ENCODE measurements at places on chromosomes 4 and X.
A peak's percentile ranks its signal among the peaks of the same experiment; 100 is the strongest.

GRCh38 chrX:63929608-63930007 lies 144.6 kb upstream of the ARHGEF9 start:
- no peak for DNase-seq

- no peak for DNase-seq
Observed at GRCh38 chr4:96473246-96473645, 633.4 kb downstream of the PDHA2 start.

GRCh38 chr4:169102026-169102425 lies 92.0 kb upstream of the CBR4 start:
- DNase-seq, result no peak

DNA sequence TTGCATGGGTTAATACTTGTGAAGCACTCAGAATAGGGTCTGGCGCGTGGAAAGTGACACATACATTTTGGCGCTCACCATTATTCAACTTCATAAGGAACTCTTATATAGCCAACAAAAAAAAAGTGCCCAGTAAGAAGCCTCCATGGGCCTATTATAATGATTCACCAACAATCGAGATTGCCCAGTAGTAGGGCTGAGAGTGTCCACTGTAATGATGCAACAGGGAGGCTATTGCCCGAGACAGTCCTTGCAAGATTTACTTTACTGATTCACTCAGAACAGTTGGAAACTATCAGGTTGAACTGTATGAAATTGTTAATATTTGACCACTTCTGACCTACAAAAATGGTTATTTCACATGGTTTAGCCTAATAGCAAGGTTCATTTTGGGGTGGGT lies 86.0 kb downstream of the PJA1 start:
- no peak for DNase-seq

DNA sequence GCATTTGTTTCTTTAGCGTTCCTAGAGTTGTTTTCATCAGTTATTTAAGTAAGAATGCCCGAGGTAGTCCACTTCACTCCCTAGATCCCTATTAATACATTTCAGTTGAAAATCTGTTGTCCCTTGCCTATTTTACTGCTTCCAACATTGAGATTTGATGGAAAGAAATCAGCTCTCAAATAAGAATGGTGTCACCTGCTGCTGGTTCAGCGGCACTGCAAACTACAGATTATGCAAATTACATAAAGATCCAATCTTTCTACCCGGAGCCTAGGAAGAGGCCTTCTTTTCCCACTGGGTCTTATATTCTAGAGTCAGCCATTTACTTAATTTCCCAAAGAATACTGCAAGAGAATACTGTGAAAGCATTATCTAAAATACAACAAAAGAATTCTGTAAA lies 597.6 kb upstream of the MAGEB2 start:
- no peak for DNase-seq

- no peak for DNase-seq
Observed at GRCh38 chrX:71321731-71322130, 20.2 kb downstream of the ITGB1BP2 start.

- no peak for DNase-seq
Observed at GRCh38 chrX:72395237-72395636, 89.5 kb upstream of the CITED1 start.

DNA sequence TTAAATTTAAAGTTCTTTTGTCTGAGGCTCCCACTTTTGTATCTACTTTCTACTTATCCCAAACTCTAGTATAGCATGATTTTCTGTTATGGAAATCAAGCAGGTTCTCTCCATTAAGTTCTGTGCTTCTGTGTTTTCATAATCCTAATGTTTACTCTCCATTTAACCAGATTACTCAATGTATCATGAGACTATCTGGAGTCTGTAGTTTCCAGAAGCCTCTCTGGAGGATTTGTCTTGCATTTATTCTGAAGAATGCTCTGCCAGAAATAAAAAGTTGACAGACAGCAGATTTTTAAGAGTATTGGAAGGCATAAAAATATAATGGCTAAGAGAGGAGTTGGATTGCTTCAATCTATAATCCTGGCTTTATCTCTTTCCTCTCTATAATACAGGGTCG lies 39.2 kb upstream of the PLS3 start:
- no peak for DNase-seq

DNA sequence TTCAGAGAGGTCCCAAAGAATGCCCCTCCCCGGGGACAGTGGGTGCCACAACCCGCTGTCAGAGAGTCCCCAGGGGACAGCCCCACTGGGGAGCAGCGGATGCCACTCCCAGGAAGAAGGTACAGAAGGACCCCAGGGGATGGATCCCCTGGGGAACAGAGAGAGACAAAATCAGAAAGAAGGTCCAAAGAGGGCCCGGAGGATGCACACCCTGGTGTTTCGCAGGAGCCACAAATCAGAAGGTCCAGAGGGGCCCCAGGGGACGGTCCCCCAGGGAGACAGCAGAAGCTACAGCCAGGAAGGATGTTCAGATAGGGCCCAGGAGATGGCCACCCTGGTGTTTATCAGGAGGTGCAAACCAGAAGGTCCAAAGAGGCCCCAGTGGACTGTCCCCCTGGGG lies 1.4 kb downstream of the TEX13D start:
- no peak for DNase-seq

DNA sequence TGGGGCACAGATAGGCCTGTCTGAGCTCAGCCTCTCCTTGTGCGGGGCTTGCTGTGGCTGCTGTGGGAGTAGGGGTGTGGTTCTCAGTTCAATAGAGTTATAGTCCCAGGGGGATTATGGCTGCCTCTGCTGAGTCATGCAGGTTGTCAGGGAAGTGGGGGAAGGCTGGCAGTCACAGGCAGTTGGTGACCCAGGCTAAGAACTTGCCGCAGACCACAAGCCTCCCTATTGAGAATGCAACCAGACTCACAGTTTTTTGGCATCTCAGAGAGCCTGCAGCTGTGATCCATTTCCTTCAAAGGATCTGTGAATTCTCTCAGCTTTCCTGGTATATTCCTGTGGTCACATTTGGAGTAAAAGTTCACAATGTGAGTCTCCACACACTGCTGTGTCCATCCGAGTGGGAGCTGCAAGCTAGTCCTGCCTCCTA lies 364.9 kb downstream of the ZNF674 start:
- DNase-seq, result peak; percentile 24

DNA sequence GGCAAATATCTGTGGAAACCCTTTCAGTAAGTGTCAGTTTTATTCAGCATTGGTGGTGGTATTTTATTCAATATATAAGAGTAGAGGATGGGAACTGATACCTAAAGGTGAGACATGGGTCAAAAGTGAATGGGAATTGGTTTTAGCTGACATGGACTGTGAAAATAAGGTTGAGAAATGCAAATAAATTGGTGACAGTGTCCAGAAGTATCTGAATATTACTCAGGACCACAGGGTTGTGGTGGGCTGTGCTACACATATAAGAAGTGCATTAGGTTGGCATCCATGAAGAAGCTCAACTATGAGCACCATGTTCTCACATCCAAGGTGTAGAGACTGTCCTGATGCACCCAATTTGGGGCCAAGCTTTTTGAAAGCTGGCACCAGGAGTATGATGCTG lies 45.0 kb downstream of the ETDC start:
- no peak for DNase-seq
